Head of caudate nucleus (tissue), 42 donors: ENCODE measurements at places on chromosomes 3 and 15.

GRCh38 chr3:76958274-76958673 lies 81.6 kb upstream of the ROBO2 start:
- no peak for DNase-seq

DNA sequence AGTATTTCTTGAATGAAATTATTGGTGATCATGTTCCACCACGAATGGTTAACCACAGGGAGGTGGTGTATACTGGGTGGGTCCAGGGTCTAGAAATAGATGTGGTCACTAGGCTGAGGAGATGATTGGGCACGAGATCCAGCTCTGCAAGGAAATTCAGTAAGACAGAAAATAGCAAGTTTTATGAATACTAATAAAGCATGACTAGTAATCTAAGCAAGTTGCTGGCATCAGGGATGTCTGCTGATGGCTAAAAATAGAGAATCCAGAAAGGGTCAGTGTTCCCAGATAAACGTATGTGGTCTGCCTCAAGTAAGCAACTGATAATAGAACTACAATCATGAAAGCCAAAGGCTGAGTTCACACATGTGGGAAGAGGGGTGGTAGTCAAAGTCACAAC lies 108.3 kb upstream of the FRMD4B start:
- no peak for DNase-seq

GRCh38 chr3:49346797-49347251 lies 7.0 kb upstream of the USP4 start:
- DNase-seq: no peak

GRCh38 chr15:98017150-98017964 lies 56.9 kb downstream of the ARRDC4 start:
- DNase-seq: no peak

- no peak for DNase-seq
Measured at GRCh38 chr3:67662733-67663132, 8.3 kb upstream of the SUCLG2 start.

DNA sequence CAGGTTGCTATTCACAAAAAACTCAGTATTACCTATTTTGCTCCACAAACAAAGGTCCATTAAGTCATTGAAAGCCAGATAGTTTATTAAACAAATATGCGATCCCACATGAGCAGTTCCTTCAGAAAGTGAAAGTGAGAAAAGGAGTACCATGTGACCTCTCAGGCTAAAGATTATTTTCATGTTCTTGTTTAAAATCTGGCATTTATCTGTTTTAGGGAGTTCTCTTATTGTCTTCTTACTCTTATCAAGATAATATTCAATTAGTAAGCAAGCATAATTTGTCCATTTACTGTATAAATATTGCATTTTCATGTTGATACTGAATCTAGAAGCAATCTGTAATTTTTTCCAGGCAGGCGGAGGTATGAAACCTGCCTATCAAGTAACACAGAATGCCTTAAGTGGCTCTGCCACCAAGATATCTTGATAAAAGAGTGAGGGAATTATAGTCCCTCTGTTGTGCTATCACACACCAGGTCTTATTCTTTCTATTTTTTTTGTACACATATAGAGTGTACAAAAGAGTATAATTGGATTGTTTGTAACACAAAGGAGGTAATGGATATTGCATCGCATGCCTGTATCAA lies 20.1 kb upstream of the PLSCR5 start:
- DNase-seq: no peak

DNA sequence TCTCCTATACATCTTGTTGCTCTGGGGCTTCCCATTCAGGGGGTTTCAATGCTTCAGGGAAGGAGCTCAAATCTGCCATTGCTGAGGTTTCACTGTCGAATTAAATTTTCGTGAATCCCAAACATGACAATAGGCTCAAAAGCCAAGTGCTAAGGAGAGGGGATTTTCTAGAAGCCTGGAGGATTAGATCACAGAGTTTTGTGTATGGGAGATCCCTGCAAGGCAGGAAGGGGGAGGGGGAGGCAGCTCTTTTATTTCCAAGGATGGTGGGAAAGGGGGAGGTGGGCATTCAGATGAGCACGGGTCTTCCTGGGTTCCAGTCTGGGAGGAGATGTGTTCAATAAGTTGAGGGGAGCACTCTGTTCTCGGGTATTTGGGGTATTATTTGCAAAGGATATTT lies 69.9 kb upstream of the DLG1 start:
- no peak for DNase-seq
